ENCODE measurements at places on chromosomes 1 and 21.

DNA sequence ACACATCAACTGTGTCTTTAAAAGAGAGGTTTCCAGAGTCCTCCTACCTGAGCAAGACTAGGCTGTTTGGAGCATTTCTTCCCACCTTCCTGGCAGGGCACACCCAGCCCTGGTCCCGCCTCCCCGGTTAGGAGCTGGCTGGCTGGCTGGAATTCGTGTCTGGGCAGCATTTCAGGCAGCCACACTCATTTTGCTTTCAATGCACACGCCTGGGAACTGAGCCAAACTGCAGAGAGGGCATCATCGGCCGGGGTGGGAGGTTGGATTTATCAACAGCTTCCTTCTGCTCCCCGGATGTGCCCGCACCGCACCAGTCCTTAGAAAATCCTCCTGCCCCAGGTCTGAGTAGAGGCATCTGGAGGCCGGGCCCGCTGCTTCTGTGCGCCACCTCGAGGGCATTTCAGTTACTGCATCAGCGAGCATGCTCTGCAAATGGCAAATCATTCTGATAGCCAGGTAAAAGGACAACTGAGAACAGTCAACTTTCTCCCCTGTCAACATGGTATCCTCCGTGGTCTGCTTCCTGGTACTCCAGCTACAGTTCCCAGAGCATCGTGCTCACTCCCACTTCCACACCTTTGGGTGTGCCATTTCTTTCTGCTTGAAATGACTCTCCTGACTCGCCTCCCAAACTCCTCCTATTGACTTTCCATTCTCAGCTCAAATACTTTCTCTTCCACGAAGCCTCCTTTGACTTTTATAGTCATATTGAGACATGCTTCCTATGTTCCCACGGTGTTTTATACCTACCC is 20.6 kb downstream of the TCEA3 start:
- DNase-seq = peak; percentile 96

DNA sequence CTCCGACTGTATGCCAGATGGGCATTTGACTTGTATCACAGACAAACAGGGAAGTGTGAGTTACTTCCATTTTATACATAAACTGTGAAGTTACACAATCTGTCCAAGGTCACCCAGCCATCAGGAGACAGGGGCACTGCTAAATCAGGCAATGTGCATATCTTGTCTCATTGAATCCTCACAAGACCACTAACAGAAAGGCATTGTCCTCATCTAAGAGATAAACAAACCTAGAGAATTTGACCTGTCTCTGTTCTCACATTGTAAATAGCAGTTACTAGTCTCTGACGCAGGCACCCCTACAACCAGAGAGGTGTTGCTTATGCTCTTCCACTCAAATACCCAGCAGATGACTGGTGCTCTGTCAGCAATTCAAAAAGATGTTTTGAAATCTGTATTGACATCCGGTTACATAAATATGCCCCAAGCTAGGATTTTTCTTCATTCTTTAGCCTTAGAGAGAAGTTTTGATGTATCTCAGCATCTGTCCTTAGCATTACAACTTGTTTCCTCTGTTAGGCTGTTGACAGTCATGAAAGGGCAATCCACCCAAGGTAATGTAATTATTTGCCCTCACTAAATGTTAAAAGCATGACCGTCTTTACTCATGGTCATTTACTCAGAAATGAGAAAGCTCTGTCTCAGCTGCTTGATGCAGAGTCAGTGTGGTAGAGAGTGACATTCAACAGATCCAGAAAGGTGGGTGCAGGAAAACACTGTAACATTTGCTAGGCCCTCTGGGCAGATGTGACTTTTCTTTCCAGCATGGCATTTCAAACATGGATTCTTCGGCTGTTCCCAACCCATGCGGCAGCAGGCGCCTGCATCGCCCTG is 51.9 kb upstream of the ZNF326 start:
- no peak for DNase-seq

DNA sequence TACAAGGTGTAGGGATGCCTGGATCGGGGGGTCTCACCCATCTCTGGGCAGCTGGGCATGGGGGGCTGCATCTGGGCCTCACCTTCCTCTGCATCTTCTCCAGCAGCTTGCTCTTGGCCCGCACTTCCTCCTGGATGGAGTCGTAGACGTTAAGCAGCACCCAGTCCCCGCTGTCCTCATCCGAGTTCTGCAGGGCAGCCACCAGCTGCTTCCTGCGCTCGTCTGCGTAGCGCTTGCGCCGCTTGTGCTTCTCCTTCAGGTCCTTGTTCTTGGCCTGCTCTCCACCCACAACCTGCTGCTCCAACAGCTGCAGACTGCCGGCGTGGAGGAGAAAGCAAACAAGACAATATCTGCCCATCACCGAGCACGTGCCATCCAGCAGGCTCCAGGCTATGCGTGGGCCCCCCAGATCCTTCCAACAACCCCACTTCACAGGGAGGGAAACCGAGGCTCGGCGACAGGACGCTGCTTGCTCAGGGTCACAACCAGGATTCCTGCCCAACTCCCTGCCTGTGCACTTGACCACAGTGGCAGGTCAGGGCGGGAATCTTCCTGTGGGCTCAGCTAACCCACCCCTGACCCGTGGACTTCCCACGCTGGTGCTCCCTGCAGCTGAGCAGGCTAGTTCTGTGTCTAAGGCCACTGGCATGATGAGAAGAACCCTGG is 21.5 kb upstream of the DDOST start:
- DNase-seq = peak; percentile 55

GRCh38 chr1:72122099-72122880 is 160.0 kb downstream of the NEGR1 start:
- DNase-seq = no peak

DNA sequence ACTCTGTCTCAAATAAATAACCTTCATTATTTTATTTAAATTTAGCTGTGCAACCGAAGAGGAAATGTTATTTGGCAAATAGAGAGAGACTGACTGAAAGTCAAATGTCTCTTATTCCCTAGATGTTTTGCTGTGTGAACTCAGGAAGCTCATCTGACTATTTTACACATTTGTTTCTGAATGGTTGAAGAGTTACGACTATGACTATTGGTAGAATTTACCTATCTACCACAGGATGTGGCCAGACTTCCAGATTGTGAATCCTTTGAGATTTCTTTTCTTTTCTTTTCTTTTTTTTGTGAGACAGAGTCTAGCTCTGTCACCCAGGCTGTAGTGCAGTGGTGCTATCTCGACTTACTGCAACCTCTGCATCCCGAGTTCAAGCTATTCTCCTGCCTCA is 5.3 kb upstream of the SDE2 start:
- DNase-seq = no peak

DNA sequence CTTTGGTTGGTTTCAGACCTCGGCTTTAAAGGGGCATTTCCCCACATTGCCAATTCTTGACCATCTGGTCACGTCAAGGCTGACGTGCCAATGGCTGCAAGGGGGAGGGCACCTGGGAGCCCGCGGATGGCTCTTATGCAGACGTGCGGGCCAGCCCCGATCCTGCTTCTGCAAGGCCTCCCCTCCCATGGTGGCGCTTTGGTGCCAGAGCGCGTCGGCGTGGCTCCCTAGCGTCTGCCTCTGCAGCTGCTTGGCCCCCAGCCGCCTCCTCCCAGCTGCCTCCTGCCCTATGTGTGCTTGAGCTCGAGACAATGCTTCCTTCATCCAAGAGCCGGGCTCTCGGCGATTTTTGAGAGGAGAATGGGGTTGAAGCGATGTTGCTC is 29.1 kb downstream of the SKI start:
- no peak for DNase-seq

- DNase-seq = peak; percentile 2
Observed at GRCh38 chr1:214808845-214809460, 206.0 kb downstream of the CENPF start.

- DNase-seq = no peak
Observed at GRCh38 chr1:30912913-30913652, 4.5 kb upstream of the SDC3 start.

DNA sequence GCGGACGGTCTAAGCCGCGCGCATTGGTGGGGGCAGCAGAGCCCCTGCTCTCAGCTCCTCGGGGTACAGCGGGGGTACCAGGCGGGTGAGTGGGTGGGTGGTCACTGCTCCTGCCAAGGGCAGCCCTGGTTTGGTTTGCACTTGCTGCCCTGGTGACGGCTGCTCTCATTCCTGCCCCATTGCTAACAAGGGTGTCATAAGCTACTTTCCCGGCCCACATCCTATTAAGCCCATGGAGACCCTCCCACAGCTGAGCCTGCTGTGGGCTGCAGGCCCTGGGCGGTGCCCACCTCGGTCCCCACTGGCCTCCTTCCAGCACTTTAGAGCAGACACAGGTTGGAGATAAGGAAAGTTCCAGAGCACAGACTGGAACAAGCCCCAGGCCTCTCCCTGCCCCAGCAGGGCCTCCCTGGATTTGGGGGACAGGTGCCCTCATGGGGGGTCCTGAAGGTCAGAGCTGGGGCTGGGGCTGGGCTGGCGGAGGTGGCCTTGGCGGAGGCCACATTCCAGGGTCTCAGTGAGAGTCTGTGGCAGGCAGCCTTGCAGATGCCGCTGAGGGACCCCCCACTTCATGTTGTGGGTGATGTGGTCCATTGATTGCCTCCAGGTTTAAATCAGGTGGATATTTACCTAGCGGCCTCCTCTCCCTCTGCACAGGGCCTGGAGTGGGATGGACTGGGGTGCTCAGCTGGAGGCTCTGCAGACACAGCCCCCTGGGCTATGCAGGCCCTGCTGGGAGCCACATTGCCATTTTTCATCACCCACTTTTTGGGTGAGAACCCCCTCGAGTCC is 27.0 kb downstream of the COL18A1 start:
- DNase-seq = no peak

DNA sequence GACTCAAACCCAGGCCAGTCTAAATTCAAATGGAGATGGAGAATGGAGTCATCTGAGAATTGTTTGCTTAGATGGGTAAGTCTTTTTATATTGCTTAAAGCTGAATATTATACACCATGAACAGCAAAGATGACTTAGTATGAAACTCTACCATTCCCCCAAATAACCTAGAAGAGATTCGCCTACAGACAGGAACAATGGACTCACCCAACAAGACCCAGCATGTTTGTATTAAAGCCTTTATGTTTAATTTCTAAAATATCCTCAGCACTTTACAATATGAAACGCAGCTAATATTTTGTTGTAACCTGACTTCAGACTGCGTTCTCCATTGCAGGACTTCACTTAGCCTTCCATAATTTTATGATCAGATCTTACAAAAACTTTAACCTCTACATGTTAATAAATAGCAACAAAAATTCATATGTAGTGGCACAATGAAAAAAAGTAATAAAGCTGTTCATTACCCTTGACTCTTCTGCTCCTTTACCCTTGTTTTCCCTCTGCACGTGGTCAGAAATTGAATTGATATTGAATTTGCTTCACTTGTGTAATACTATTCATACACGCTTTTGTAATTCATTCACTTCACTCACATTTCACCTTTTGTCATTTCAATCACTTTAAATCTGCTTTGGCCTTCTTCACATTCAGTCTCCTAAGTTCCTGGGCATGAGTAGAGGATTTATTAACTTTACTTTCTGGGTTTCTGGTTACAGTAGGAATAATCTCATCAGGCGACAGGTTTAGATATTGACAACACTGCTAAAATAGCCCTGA is 177.3 kb upstream of the PTBP2 start:
- DNase-seq = no peak

DNA sequence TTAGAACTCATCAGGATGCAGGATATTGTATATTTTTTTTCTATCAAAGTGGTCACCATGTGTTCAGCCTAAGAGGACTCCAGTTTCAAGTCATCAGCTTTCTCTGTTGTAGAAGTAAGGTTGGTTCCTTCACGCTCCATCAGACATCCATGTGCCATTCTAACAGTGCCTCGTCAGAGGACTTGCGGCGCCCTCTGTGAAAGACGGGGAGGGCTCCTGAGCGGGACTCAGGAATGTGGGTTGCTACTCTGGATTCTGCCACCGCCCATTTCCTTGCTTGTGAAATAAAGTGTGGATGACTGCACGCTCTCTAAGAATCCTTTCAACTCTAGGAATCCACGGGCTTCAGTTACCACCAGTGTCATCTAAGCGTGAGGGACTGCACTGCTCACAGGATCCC is 593.5 kb downstream of the KIF26B start:
- no peak for DNase-seq

DNA sequence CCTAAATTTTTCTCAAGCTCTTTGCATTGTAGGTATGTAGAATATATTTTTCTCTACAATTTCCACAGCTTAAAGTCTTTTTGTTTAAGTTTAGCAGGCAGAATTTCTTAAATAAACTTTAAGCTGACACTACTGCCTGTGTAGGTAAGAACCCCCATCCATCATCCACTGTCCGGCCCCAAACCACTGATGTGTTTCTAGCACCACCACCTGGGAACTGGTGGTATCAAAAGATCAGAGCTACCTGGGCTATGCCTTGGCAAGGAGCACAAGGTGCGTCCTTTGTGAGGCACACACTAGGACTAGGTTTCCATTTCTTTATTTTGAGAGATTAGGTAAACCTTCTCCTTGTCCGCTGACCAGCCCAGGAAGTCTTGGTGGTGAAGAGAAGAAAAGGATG is 10.5 kb upstream of the LELP1 start:
- DNase-seq = no peak

GRCh38 chr1:228333739-228334115 is 72.9 kb downstream of the TRIM11 start:
- no peak for DNase-seq

- DNase-seq = no peak
Observed at GRCh38 chr1:223180731-223181321, 37.8 kb upstream of the TLR5 start.

- DNase-seq = no peak
Observed at GRCh38 chr1:66731170-66731865, 20.9 kb upstream of the DYNLT5 start.

DNA sequence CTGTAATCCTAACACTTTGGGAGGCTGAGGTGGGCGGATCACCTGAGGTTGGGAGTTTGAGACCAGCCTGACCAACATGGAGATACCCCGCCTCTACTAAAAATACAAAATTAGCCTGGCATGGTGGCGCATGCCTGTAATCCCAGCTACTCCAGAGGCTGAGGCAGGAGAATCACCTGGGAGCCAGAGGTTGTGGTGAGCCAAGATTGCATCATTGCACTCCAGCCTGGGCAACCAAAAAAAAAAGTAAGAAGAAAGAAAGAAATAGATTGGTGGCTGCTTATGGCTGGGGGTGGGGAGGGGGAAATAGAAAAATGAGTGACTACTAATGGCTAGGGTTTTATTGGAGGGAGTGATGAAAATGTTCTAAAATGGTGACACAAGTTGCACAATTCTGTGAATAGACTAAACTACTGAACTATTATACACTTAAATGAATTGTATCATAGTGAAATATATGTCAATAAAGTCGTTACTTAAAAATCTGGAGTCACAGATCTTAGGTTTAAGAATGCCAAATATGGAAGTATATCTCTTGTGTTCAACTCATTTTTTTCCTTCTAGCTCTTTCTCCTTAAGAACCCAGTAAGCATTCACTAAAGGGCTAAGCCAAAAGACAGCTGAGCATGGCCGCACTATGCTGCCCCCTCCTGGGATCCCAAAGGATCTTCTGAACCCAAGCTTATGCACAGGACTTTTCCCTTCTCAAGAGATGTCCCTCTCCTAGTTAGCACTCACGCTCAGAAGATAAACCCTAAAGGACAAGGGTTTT is 3.2 kb upstream of the NPL start:
- DNase-seq = peak; percentile 49

Data from NCI-H1092 (cell line).